NCI-H345 (cell line): ENCODE measurements at places on chromosomes 5 and 9.

- no peak for DNase-seq
Observed at GRCh38 chr5:23579566-23579965, 72.2 kb downstream of the PRDM9 start.

GRCh38 chr9:18555105-18555883, 81.3 kb downstream of the ADAMTSL1 start:
- no peak for DNase-seq

DNA sequence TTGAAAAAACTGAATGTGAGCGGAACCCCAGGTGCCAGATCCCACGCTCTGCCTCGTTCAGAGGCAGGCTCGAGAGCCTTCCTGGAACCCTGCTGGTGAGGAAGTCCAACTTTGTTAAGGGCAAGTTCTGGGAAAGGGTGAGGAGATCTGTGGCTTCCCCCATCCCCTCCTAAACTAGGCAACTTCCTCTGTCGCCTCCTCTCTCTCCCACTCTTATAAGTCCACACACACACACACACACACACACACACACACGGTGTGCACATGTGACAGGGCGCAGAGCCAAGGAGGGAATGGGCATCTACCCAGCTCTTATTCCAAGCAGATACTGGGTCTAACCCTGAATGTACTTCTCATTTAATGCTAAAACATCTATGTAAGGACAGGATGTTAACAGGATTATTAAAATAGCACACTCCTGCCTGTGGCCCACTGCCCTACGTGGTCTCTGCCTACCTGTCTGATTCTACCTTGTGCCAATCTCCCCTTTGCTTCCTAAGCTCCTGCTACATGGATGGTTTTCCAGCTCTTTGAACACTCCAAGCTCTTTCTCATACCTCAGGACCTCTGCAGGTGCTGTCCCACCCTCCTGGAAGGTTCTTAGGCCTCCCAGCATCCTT, 72.4 kb upstream of the FBXW11 start:
- DNase-seq: no peak

DNA sequence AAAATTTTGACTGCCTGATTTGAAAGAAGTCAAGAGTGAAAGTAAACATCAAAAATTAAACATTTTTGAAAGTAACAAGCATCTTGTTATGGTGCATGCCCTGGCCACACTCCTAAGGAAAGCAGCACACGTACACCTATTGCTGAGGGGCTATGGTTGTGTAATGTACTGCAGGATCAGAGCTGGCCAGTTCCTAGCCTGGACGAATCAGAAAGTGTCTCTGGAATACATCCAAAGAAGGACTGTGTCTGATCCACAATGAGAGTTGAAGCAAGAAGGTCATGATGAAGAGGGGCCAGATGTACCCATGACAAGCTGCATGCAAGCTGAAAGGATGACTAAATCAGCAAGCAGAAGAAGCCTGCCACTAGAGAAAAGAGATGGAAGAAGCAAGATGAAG, 618.2 kb downstream of the TLE1 start:
- DNase-seq: no peak

DNA sequence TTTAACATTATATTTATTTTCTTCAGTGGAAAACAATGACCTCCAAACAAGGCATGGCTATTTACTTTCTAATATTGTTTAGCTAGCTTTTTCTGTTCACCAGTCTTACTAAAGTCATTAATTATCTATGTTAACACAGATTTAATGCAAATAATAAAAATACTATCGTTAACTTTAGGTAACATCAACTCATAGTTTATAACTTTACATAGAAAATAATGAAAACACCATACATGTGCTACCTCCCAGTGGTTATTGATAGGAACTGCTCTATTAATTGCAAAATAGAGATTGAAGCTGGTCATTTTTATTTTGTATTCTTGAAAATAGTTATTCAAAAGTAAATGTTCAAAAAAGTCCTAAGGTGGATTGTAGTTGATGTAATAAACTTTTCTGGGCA, 78.3 kb upstream of the HCN1 start:
- DNase-seq: no peak

- no peak for DNase-seq
Observed at GRCh38 chr9:38118862-38119438, 49.9 kb upstream of the SHB start.

DNA sequence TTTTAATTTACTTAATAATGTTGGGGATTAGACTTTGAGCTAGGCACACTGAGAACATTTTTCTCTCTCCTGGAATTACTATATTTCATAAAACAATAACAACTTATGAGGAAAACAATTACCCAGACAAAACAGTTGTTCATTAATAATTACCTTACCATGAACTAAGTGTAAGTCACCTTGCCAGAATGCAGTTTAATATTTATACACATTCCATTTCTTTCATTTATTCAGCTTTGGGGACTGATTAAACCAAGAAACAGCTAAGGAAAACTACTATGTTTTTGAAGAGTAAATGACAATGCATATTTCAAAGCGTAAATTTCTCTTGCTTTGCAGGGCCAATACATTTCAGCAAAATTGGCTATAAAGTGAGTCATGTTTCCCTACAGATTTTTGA, 616.2 kb downstream of the PRELID2 start:
- no peak for DNase-seq

GRCh38 chr5:174159327-174160114, 114.0 kb downstream of the NSG2 start:
- no peak for DNase-seq

- no peak for DNase-seq
Observed at GRCh38 chr9:88164850-88165249, 26.6 kb upstream of the SPATA31C2 start.

GRCh38 chr9:1354086-1354485, 303.9 kb downstream of the DMRT2 start:
- DNase-seq: no peak

DNA sequence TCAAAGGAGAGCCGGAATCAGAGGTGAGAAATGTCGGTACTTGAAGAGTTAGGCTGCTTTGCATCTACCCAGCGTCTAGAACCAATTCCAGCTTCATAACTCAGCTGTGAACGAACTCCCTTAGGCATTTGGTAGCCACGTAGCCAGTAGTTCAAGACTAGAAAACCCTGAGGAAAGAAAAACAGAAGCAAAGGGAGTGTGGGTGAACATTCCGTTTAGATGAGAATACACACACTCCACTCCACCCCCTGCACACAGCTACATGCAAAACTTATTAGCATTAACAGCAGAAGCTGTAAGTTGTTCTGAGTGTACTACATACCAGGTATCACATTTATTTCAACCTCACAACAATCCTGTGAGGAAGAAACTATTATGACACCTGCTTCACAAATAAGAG, 78.3 kb downstream of the SMIM23 start:
- no peak for DNase-seq

DNA sequence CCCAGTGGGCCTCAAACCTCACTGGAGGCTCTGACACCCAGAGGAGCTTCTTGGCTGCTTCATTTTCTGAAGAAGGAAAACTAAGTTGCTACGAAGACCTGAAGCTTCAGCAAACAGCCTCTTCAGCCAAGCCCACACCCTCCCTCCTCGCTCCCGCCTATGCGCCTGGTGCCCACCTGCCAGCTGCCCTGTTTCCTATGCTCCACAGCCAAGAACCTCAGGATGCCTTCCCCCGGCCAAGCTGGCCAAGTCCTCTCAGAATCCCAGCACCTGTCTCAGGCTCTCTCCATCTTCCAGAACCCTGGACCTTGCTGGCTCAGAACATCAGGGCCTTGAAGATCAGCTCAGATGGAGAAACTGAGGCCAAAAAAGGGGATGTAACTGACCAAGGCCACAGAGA, 60.4 kb downstream of the STK10 start:
- DNase-seq: no peak

DNA sequence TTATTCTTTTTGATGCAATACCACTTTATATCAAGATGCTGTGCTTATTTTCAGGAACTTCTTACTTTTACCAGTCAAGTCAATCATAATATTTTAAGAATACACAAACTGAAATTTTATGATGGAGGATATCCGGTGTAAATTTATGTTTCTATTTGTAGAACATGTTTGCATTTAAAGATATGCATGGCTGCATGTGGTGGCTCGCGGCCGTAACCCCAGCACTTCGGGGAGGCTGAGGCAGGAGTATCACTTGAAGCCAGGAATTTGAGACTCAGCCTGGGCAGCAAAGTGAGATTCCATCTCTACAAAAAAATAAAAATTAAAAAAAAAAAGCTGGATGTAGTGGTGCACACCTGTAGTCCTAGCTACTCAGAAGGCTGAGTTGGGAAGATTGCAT, 73.5 kb upstream of the ALDH1A1 start:
- no peak for DNase-seq

- DNase-seq: no peak
Observed at GRCh38 chr9:98522487-98522886, 186.2 kb downstream of the GABBR2 start.

DNA sequence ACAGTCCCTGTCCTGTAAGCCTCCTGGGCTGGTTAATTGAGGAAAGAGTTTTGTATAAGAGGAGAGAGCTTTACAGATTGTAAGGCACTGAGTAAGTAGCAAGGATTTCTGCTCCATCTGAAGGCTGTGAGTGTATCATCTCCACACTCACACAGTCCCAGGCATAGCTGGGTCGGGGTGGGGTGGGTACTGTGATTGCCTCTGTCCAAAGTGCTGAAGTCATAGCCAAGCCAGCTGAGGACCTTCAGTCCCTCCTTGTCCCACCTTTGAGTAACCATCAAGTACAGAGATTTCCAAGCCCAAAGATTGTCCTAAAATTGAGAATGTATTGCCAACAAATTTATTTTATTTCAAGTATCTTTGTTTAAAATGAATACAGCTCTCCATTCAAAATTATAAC, 5.5 kb upstream of the DNAJB5 start:
- no peak for DNase-seq

DNA sequence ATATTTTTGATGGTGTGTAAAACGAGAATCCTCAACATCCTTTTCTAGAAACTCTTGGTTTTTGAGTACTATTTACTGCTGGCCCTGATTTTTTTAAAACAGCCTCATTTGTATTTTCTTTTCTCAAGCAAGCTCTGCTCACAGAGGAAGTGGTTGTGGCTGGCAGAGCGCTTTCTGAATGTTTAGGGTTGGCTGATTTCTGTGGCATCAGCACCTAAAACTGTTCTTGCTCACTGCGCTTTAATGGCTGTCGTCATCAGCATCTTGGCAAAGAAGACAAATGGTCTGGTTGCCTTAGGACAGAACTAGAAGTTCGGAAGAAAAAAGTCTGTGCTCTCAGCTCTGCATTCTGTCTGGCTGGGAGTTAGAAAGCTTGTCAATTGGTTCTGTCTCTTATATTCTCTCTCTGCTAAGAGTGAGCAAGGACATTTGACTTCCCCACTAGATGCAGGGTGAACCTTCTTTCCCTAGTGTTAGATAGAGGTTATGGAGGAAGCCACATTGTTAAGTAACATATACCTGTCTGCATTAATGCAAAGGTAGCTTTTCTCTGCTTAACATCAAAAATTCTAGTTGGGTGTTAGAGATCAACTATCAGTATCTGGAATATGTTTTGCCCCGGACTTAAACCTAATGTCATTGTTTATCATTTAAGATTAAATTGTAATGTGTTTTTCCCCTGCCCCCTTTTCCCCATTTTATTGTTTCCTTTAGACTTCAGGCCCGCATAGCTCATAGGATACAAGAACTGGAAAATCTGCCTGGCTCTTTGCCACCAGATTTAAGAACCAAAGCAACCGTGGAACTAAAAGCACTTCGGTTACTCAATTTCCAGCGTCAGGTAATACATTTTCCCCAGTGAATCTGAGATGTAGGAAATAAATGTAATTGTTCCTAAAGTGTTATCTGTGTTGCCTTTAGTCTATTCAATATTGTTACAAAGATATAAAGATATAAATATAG, 39.0 kb downstream of the SMARCA2 start:
- no peak for DNase-seq
